Prostate gland (tissue), 2 donors: ENCODE measurements at places on chromosomes 11 and 22. TPM values are rescaled to one million over a fixed set of nuclear protein-coding genes. Genes with fewer than 3 reads are reported as not detected.

CBLIF gene
- total RNA-seq, result not detected

TMEM132A gene
- total RNA-seq, result 44.5 TPM

USP2 gene
- total RNA-seq, result 10.8 TPM

BTG4 gene
- total RNA-seq, result 3.3 TPM

MYRF gene
- total RNA-seq, result 3.4 TPM

GAL gene
- 1.1 TPM for total RNA-seq

KRTAP5-2 gene
- total RNA-seq, result not detected

TNNI2 gene
- not detected for total RNA-seq

SLC22A25 gene
- not detected for total RNA-seq

CSF2RB gene
- total RNA-seq, result 3.2 TPM

PATE2 gene
- not detected for total RNA-seq

APOBEC3B gene
- total RNA-seq, result 1.5 TPM

PRAME gene
- total RNA-seq, result 103 TPM

LMO1 gene
- not detected for total RNA-seq

OR52N4 gene
- not detected for total RNA-seq

NTM gene
- not detected for total RNA-seq

KIAA0930 gene
- total RNA-seq, result 29.1 TPM

XRRA1 gene
- total RNA-seq, result 16.2 TPM
